Tibial nerve (tissue), 4 donors: ENCODE measurements at places on chromosomes 5 and 9.

DNA sequence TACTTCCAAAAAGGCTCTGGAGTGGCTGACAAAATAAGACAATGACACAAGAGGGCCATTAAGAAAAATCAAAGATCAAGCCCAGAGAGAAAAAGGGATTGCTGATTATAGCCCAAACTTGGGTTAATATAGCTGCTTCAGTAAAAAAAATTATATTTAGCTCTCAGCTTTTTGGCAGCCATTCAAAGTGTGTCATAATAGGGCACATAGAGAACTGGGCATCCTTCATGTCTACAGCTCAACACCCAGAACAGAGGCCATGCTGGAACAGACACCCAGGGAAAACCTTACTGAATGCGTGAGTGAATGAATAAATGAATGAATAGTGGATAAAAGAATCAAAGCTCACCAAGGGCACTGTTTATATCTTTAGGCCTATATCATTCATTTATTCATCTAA is 110.1 kb downstream of the SLIT3 start:
- no peak for DNase-seq

GRCh38 chr9:81083854-81084512 is 605.4 kb downstream of the TLE1 start:
- no peak for DNase-seq

DNA sequence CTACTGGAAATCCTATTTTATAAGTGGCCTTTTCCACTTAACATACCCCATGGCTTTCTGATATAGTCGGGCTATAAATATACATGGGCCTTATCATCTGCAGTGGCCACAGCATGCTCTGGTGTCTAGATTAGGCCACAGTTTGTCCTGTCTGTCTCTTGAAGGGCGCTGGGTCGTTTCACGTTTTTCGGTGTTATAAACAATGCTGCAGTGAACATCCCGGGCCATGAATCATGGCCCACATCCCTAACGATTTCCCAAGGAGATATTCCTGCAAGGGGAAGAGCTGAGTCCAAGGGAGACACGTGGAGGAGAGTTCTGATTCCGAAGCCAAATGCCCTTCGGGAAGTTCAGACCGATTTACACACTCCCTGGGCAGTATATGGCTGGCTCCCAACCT is 8.4 kb downstream of the PLPP7 start:
- no peak for DNase-seq

DNA sequence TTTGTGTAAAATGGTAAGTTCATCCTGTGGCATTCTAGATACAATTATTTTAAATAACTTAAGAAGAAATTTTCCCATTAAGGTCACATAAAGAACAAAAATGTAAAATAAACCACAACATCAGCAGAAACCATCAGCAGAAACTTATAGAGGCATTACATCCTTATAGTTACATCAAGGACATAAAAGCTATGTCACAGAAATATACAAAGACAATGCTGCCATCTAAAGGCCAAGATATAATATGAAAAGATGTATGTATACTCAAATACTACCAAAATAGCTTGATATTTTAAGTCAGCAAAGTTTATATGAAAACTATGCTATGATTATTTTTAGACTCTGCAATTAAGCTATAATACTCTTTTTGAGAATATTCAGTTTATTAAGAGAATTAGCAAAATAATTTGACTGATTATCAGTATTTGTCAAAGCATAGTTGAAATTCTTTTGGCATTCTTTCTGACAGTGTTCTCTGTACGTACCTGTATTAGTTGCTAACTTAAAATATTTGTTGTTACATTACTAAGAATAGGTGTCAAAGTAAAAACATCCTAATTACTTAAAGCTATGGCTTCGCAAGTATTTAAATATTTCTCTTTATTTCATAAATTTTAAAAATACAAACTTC is 36.2 kb downstream of the FBXL17 start:
- no peak for DNase-seq

DNA sequence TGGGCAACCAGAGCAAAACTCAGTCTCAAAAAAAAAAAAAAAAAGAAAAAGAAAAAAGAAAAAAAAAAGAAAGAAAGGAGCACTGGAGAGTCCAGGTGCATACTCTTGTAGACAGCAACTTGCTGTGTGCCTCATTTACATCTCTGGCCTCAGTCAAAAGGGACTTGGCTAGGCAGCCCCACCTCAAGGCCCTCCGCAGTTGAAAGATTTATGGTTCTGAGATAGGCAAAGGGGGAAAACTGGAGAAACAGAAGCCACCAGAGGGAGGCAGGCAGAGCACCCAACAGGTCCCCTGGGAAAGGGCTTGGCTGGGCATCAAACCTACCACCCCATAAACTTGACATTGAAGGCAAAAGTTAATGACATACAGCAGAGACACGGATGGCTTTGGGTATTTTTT is 6.1 kb downstream of the ORM2 start:
- no peak for DNase-seq

- DNase-seq = no peak
These were observed 68.5 kb upstream of the RAI14 start for GRCh38 chr5:34587355-34588241.

- peak; percentile 68 for DNase-seq
These were observed at the start of gene CHSY3 for GRCh38 chr5:129904102-129904666. TSS of gene CHSY3 (plus strand) at chr5:129904465.

DNA sequence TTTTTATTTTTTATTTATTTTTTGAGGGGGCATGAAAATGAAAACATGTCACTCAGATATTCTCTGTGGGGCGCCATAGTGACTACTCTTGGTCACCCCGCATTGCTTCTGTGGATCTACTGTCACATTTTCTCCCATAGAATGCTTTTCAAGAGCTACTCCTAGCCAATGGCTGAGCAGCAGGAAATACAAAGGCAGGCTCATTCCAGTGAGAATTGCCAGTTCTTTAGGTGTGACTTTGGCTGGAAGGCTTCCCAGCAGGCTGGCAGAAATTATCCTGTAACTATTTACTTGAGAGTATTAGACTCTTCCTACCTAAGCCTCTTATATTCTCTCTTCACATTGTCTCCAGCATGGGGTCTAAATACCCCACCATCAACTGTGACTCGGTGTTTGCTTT is 21.0 kb upstream of the PTPRD start:
- DNase-seq = no peak

- DNase-seq = no peak
These were observed 43.0 kb upstream of the FLT4 start for GRCh38 chr5:180692429-180692828.

DNA sequence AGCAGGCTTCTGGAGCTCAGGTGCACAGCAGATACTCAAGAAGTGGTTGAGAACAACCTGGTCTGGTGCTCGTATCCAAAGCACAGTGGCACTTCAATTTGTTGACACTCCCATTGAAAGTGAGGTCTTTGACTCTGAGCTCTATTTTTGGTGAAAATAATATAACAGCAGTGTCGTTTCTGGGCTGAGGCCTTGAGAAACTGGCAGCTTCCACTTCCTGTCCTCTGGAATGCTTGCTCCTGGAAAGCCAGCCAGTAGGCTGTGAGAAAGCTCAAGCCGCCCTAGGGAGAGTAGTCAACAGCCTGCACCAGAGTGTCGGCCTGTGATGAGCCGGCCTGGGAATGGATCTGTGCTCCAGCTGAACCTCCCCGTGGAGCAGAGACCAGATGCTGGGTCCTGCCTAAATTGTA is 6.8 kb upstream of the SUSD3 start:
- DNase-seq = no peak

- DNase-seq = no peak
These were observed 111.8 kb downstream of the ACTL7B start for GRCh38 chr9:108743901-108744371.

DNA sequence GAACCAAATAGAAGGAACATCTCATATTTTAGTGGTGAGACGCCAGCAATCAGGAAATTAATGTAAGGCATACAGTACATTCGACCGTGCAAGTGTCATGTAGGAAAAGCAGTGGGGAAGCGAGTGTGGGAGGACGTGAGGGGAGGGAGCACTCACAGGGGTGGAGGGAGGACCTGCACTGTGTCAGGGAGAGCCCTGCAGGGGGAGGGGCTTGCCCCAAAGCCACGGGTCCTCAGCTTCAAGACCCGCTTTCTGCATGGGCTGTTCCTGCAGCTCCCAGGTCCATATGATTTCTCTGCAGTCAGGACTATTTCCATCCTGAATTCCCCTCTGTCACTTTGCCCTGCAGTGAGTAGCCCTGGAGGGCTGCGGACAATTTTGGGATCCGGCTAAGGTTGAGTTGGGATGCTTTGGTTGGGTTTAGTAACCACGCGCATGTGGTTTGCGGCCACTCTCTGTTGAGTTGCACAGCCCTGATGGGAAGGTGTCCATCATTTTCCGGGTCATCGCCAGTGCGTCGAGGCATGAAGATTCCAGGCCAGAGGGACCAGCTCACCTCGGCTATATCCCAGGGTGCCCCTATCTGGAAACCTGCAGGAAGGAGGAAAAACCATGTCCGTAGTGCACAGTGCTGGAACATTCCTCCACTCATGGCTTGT is 61.9 kb downstream of the IRX1 start:
- no peak for DNase-seq

- DNase-seq = no peak
These were observed 5.0 kb upstream of the RNF44 start for GRCh38 chr5:176542135-176542595.

DNA sequence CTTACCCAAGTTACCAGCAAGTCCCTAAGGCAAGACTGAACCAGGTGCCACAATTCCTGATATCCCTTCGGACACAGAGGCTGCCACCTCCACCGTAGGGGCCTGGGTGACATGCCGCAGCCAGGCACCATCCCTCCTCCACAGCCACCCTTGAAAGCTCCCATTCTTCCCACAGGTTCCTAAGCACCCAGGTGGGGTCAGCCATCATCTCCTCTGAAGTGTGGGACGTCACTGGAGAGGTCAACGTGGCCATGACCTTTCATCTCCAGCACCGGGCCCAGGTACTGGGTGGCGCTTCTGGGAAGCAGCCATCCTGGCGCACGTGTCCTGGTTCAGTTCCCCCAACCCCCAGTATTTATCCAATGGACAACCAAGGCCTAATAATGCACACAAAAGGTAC is 8.2 kb downstream of the ADGRD2 start:
- no peak for DNase-seq

GRCh38 chr5:151148583-151148982 is 9.0 kb downstream of the ANXA6 start:
- no peak for DNase-seq

DNA sequence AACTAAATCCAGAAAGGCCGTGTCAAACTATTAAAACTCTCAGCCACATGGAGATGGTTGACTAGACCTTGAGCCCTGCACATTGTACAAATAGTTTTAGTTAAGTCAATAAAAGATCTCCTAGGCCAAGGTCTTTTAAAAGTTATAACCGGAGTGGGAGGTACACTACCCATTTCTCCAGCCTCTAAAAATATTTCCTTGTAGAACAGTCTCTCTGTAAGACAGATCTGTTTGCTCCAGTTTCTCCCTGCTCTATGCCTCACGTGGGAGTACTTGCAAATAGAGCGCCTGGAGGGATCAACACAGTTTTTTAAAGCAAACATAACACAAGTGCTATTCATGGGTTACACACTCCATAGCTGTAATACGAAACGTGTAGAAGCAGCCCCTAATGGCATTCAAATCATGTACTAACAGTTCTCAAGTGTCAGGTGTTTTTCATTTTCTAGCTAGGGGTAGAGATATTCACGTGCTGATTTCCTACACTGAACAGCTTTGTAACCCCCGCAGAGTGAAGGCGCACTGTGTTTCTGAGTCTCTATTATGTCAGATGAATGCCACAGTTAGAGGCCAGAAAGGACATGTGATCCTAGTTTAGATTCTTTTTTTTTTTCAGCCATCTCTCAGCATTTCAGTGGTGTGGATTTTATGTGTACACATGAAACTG is 703.4 kb upstream of the GRAMD2B start:
- DNase-seq = no peak

DNA sequence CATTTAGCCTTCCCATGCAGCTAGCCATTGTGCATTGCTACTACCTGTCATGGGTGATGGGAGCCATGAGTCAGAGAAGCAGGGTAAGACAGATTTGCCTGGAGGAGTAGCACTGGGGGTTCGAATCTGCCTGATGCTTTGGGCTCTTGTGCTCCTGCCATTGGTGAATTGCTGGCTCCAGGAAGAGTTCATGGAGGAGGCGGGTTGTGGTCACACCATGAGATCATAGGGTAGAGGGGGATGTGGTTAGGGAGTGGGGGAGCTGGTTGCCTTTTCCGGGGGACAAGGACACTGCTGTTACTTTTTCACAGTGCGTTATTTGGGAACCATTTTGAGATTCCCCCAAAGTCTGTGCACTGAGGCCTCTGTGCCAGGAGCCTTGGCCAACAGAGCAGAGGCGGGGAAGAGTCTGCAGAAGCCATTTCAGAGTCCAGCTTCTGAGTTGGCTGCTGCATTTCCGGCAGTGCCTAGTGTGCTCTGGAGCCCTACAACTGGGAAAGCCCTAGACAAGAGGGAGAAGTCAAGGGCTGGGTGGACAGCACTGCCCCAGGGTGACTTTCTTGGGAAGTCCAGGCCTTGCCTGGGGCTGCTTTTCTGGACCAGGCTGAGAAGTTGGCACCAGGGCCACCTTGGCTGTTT is 6.2 kb downstream of the ANGPTL2 start:
- no peak for DNase-seq

GRCh38 chr9:134785325-134786108 is 95.1 kb upstream of the FCN2 start:
- DNase-seq = no peak

DNA sequence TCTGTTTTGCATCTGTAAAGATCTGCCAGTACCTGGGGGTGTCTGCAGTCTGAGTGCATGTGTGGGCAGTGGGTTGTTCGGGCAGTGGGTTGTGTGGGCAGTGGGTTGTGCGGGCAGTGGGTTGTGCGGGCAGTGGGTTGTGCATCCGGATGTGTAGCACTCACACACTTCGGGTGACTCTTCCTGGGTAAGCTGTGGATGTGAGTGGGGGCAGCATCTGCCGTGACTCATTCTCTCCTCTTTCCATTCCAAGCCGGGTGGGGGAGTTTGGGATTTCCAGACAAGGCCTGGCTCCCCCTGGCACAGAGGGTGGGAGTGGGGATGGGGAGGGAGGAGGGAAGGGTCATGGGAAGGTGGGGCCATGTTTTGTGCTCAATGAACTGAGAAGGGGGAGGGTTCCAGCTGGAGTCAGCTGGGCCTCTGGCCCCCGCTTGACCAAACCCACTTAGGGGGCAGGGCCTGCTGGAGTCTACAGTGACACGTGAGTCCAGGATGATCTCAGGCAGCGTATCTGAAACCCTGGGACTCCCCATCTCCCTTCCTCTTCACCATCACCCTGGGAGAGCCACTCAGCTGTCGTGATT is 8.3 kb downstream of the CRB2 start:
- no peak for DNase-seq

DNA sequence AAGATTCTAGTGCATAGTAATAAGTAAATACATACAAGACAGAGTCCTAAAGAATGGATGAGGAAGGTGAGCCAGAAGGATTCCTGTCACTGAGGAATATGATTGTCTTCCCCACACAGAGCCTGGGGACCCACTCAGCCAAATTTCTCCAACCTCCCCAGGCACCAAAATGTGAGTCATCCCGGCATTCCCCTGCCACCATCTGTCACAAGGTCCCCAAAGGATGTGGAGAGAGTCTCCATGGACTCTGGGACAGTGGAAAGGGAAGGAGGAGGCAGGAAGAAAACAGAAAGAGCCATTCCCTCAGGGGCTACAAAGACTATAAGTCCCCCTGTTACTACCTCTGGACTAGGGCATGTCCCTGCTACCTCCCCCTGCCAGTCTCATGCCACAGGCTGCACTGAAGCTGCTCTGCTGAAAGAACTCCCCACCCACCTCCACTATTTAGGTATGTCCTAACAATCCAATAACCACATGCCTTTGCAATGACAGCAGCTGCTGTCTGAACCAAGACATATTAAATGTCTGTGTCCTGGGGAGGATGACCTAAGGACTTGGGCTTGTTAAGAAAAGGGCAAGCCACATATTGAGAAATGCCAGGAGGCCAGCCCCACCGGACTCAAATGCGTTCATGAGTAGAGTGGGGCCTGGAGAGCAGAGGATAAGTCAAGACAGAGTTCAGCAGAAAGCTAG is 10.7 kb upstream of the OR5C1 start:
- no peak for DNase-seq
